ENCODE measurements at places on chromosomes 7 and 10. TPM values are rescaled to one million over a fixed set of nuclear protein-coding genes. Genes with fewer than 3 reads are reported as not detected.

- H3K36me3 ChIP-seq: no peaks in the 10 kb centered on the region
- H3K4me1 ChIP-seq: peaks cover 19% of the 10 kb centered on the region
- H3K27ac ChIP-seq: no peak overlapping the region
- peak overlapping the region; percentile 94 for H3K4me3 ChIP-seq
- H3K27me3 ChIP-seq: no peaks in the 10 kb centered on the region
Measured at GRCh38 chr10:6203331-6204062, 765 bp downstream of the PFKFB3 start.

DNA sequence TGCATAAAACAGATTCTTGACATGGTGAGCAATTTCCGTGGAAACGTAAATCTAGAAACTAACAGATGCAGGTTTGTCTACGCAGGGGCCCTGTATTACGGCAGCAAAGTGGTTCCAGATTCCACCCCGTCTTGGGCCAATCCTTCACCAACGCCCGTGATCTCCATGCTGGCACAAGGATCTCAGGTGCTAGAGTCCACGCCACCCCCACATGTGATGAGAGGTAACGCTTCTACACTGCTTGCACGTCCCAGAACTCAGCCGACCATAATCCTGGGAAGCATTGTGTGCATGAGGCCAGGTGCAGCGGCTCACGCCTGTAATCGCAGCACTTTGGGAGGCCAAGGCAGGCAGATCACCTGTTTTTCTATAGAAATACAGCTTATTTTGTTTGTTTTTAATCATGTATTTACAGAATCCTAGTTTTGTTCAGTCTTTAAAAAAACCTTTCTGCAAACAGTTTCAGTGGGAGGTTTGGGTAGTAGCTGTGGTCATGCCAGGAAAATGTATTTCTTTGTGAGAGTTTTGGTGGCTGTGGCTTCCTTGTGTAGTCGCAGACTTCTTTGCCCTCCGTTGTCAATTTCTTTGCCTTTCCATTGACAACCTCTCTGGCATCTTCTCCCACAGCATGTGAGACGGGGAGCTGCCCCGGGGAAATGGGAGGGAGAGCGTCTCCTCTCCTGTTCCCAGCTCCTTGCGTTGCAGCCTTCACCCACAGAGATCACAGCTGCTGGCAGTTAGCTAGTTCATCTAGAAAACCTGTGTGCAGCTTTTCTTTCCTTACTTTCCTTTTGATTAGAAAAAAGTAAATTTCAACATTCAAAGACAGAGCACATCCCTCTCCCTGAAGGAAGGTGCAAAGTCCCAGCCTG, 35.7 kb downstream of the ITIH2 start:
- DNase-seq: no peak
- no peaks in the 10 kb centered on the region for H3K36me3 ChIP-seq

- no peaks in the 10 kb centered on the region for H3K4me1 ChIP-seq
- H3K27me3 ChIP-seq: no peaks in the 10 kb centered on the region
- no peak overlapping the region for H3K4me3 ChIP-seq
- no peaks in the 10 kb centered on the region for H3K36me3 ChIP-seq
Measured at GRCh38 chr10:5477948-5478693, 21.2 kb downstream of the CALML5 start.

DNA sequence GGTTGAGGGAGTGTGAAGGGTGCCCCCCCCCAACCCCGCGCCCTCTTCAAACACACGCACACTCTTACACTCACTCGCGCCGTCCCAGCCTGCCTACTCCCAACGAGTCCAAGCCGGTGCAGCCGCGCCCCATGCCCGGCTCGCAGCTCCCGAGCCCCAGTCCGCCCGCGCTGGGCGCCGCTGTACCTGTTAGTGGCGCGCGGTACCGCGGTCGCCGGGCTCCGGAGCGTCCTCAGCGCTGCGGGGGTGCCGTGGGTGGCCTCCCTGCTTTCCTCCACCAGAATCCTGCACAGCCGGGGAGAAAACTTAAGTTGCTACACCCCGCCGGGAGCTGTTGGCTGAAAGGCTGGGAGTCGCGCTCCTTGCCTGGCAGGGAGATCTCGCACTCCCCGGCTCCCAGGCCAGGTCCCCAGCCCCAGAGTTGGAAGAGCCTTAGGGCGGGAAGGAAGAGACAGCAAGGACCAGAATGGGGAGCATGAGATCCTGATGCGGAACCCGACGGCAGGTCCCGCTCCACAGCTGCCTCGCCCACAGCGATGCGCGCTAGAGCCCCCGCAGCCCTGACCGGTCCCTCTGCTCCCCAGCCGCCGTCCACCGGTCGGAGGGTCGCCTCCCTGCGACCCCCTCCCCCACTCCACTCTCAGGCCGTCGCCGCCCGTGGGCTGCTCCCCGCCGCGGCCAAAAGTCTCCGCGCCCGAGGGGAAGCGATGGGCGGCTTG, 863 bp downstream of the ST8SIA6 start:
- H3K27me3 ChIP-seq: no peaks in the 10 kb centered on the region
- H3K4me1 ChIP-seq: no peaks in the 10 kb centered on the region
- H3K27ac ChIP-seq: no peak overlapping the region
- peak; percentile 70 for DNase-seq
- H3K4me3 ChIP-seq: peak overlapping the region; percentile 72

DNA sequence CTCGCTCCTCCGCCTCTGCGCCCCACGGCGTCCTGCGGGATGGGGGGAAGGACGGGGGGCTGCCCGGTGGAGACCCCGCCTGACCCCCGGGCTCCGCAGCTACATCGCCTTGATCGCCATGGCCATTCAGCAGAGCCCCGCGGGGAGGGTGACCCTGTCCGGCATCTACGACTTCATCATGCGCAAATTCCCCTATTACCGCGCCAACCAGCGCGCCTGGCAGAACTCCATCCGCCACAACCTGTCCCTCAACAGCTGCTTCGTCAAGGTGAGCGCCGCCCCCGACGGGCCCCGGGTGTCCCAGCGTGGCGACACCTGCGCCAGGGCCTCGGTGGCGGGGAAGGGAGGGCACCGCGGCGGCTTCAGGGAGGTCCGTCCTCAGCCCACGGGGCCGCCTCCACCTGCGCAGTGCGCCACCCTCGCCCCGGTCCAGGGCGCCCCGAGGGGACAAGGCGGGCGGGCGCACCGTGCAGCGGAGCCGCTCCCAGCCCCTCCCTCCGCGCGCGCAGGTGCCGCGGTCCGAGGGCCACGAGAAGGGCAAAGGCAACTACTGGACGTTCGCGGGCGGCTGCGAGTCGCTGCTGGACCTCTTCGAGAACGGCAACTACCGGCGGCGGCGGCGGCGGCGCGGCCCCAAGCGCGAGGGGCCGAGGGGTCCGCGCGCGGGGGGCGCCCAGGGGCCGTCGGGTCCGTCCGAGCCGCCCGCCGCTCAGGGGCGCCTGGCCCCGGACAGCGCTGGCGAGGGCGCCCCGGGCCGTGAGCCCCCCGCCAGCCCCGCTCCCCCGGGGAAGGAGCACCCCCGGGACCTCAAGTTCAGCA, 793 bp downstream of the FOXL3 start:
- no peaks in the 10 kb centered on the region for H3K4me1 ChIP-seq
- DNase-seq: no peak
- no peak overlapping the region for H3K27ac ChIP-seq
- H3K27me3 ChIP-seq: peaks cover 31% of the 10 kb centered on the region

DNA sequence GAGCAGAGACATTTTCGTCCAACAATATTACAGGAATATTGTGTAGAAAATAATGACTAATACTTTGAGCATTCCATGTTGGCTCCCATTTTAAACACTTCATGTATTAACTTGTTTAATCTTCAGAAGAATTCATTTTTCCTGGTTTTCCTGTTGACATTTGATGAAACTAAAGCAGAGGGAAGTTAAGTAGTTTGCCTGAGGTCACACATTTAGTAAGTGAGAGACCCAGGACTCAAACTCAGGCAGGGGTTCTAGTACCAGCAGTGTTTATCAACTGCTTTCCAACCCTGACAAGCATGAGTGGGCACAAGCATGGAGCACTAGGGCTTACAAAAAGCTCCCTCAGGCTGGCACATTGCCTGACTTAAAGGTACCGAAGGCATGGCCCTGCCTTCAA, 719.1 kb downstream of the AUTS2 start:
- no peak overlapping the region for H3K27ac ChIP-seq
- no peak for DNase-seq
- H3K4me1 ChIP-seq: peaks cover 13% of the 10 kb centered on the region
- no peaks in the 10 kb centered on the region for H3K36me3 ChIP-seq
- no peaks in the 10 kb centered on the region for H3K27me3 ChIP-seq

DNA sequence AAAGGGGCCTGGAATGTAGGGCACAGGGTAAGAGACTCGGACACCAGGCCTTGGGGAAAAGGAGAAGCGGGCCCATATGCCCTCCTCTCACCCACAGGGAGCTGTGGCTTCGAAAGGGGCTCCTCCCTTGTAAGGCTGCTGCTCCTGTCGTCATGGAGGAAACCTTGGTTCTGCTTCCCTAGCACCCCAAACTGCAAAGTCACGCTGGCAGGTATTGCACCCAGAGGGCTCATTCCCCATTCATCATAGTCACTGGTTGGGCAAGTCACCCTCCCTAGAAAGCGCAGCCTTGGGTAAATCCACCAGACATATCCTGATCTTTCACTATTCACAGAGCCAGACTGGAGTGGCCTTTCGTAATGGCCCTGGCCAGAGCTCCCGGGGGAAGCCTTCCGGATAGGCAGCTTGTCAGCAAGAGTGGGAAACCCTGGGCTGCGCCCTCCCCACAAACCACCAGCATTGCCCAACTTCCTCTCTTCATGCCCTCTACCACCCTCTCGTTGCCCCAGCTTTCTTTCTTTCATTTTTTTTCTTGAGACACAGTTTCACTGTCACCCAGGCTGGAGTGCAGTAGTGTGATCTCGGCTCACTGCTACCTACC, 121.0 kb downstream of the HIP1 start:
- H3K4me1 ChIP-seq: peaks cover 5% of the 10 kb centered on the region
- H3K27ac ChIP-seq: no peak overlapping the region
- H3K36me3 ChIP-seq: peaks cover 17% of the 10 kb centered on the region
- H3K27me3 ChIP-seq: no peaks in the 10 kb centered on the region
- peak; percentile 87 for DNase-seq

Gene SHH
- total RNA-seq: not detected

- DNase-seq: no peak
- no peaks in the 10 kb centered on the region for H3K36me3 ChIP-seq
- H3K27ac ChIP-seq: no peak overlapping the region
Measured at GRCh38 chr7:47031786-47032535, 550.0 kb downstream of the TNS3 start.

Gene MXI1
- 16.9 TPM for total RNA-seq

DNA sequence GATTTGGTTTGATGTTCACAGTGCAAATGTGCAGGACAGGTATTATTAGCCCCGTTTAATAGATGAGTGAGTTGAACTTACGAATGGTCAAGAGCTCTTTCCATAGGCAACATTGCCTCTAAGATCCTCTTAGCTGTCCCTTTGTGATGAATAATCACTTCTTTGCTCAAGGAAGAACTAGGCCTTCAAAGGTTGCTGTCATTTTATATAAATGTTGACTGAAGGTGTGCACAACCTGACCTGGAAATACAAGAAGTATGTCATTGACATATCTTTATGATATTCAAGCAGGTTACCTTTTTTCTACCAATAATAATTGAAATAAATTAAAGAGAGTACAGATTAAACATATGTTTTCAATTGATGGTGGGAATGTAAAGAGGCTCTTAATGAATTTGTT, 48.5 kb upstream of the GLCCI1 start:
- no peaks in the 10 kb centered on the region for H3K36me3 ChIP-seq
- H3K4me3 ChIP-seq: no peak overlapping the region
- no peaks in the 10 kb centered on the region for H3K27me3 ChIP-seq

DNA sequence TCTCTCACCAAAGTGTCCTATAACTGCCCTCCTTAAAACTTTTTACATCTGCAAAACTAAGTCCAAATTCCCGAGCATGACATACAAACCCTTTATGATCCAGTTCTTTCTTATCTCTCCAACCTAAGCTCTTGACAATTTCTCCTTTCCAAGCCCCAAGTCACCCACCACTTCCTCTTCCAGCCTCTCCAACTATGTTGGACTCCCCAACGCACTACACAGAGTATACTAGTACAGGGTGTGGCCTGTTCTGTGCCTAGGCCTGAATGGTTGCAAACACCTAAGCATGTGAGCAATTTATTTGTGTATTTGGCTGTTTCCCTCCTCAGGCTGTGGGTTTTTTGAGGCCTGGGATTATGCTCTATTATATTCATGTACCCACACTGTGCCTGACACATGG, 101.2 kb upstream of the APBB1IP start:
- no peaks in the 10 kb centered on the region for H3K36me3 ChIP-seq
- no peaks in the 10 kb centered on the region for H3K4me1 ChIP-seq
- H3K4me3 ChIP-seq: no peak overlapping the region
- H3K27ac ChIP-seq: no peak overlapping the region
- H3K27me3 ChIP-seq: peaks cover 28% of the 10 kb centered on the region
- DNase-seq: no peak

DNA sequence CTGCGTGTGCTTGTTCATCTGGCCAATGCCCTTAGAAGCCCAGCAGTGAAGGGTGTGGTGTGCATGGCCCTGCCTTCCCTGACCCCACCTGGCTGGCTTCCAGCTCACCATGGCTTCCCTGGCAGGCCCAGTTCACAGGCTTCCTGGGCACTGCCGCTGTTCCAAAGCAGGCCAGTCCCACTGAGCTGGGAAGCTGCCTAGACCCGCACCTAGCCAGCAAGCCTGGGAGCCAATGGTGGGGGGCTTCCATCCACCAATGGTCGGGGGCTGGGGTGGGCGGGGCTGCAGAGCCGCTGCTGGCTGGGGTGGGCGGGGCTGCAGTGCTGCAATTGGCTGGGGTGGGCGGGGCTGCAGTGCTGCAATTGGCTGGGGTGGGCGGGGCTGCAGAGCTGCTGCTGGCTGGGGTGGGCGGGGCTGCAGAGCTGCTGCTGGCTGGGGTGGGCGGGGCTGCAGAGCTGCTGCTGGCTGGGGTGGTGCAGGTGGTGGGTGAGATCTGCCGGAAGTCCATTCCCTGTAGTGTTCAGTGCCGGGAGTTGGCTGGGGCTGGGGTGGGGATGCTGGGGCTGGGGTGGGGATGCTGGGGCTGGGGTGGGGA, 12.4 kb downstream of the CALY start:
- peaks cover 8% of the 10 kb centered on the region for H3K4me1 ChIP-seq
- H3K27me3 ChIP-seq: peaks cover 37% of the 10 kb centered on the region
- no peak overlapping the region for H3K27ac ChIP-seq
- no peak overlapping the region for H3K4me3 ChIP-seq
- no peaks in the 10 kb centered on the region for H3K36me3 ChIP-seq

Gene PON3
- not detected for total RNA-seq

DNA sequence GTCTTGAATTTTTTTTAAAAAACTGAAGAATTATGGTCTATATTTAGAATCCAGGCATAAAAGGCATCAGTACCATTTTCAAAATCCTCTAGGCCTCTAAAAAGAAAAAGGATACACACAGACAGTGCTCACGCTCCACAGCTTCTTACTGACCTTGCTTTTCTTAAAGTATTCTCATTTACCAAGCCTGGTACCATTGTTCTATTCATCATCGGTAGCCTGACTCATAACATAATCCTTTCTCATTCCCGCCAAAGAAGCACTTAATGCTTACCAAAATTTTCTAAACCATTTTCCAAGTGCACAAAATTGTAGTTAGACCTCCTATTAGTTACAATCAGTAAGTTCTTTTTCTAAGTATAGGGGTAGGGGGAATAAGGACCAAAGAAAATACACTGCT, 54.6 kb downstream of the ATE1 start:
- H3K4me3 ChIP-seq: no peak overlapping the region
- no peak for DNase-seq
- no peaks in the 10 kb centered on the region for H3K4me1 ChIP-seq
- no peaks in the 10 kb centered on the region for H3K27me3 ChIP-seq
- H3K36me3 ChIP-seq: peaks cover 10% of the 10 kb centered on the region

- no peak for DNase-seq
- peaks cover 5% of the 10 kb centered on the region for H3K27me3 ChIP-seq
- no peaks in the 10 kb centered on the region for H3K4me1 ChIP-seq
- no peak overlapping the region for H3K4me3 ChIP-seq
- H3K36me3 ChIP-seq: no peaks in the 10 kb centered on the region
Measured at GRCh38 chr10:101759309-101760247, 16.3 kb downstream of the FGF8 start.

Data from MCF 10A (cell line).